Neural progenitor cell (in vitro differentiated cells): ENCODE measurements at places on chromosomes 3 and 15.

DNA sequence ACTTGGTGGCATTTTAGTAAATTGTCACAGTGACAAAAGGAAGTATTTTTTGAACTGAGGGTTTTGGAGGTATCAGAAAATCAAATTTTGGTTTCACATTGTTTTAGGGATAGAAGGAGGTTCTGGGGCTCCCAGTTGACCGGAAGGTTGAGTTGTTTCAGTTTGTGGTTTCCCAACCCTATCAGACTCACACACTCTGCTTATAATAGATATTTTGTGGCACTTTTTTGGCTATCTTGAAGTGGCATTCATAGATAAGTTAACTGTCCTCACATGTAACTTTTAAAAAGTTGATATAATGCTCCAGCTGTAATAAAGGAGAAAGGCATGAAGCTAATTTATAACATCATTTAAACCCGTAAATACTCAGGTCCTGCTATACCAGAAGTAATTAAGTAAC is 12.8 kb downstream of the ARMC8 start:
- no peak for DNase-seq

- DNase-seq = no peak
These were observed 7.8 kb downstream of the GP9 start for GRCh38 chr3:129068291-129068886.

GRCh38 chr3:123692041-123692440 is 107.2 kb upstream of the HACD2 start:
- no peak for DNase-seq

- no peak for DNase-seq
These were observed 874.0 kb downstream of the PLOD2 start for GRCh38 chr3:145286937-145287336.

- DNase-seq = no peak
These were observed 5.0 kb downstream of the SLC28A1 start for GRCh38 chr15:84889313-84889990.

DNA sequence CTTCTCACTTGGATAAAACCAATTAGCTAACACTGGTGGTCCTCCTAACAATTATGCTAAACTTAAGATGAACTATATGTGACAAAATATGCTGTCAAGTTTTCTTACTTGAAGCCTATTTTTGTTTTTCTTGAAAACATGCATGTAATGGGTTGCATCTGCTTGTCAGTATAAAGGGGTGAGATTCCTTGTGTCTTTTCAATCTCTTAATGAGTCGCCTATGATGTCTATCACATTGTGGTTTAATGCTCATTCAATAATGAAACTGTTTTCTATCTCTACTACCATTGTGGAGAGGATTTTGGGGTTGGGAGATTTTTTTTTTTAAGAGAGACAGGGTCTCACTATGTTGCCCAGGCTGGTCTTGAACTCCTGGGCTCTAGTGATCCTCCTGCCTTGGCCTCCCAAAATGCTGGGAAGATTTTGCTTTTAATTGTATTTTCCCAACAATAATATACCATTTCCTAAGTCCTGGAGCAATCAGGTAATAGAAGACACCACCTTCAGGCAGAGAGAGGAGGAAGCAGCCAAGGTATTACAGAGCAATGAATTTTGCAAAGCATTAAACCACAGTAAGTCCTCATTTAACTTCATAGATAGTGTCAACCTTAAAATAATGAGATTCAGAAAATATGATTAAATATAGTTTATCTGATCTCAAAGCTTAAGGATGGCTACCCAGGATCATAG is 17.4 kb upstream of the TRMT10C start:
- no peak for DNase-seq

DNA sequence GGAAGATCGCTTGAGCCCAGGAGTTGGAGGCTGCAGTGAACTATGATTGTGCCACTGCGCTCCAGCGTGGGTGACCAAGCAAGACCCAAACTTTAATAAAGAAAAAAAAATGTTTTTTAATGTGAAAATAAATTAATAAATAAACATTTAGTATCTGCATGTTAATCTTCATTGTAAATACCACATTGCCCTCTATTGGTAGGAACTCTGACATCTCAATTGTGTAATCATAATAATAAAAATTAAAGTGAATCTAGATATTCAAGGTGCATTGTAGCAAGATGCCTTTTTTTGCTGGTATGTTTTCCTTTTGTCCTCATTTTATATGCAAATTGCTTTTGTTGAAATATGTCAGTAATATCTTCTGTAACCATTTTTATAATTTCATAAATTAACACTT is 95.0 kb upstream of the LIMD1 start:
- DNase-seq = no peak

DNA sequence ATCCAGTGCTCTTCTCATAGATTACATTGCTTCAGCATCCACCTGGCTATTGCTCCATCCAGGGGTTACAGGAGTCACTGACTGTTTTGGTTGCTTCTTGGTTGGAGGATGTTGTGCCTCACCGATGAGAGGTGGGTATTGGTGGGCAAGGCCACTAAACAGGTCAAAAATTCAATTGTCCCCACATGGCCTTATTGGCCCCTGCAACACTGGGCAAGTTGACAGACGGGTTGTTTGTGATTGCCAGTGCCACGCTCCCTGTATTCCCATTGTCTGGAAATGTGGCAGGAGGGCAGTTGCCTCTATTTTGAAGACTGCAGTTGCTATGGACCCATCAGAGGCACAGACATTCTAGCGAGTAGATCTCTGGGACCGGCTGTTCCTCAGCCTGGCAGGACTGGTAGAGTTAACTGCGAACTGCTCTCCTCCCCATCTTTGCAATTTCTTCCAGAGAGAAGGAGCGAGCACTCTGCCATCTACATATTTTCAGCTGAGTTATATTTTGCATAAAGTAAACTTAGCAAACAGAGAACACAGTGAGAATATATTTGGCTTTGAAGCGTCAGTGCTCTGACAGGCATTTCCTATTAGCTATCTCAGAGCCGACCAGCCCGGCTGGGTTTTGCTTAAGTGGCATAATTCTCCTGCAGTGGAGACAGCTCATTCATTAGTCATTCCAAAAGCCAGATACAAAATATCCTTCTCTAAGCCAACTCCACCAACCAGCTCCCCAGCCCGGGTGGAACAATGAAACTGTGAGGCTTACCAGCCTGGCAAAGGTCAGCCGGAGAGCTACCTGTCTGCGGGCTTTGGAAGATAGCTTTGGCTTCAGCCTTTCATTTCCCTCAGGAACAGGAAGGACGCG is 26.0 kb upstream of the MAGEF1 start:
- no peak for DNase-seq

- peak; percentile 80 for DNase-seq
These were observed 9.3 kb downstream of the LOXL1 start for GRCh38 chr15:73935547-73935946.

DNA sequence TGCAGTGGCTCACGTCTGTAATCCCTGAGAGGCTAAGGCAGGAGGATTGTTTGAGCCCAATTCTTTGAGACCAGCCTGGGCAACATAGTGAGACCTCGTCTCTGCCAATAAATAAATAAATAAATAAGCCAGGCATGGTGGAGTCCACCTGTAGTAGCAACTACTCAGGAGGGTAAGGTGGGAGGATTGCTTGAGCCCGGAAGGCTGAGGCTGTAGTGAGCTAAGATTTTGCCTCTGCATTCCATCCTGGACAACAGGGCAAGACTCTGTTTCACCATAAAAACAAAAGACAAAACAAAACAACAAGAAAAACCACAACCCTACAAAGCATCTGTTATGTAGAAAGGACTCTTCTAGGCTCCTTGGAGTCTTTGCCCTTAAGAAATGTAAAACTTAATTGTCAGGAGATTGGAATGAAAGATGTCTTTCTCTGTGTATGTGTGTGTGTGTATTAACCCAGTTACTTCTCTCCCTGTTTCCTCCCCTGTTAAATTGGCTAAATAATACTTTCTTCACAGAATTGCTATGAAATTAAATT is 9.5 kb downstream of the NECTIN3 start:
- DNase-seq = no peak

DNA sequence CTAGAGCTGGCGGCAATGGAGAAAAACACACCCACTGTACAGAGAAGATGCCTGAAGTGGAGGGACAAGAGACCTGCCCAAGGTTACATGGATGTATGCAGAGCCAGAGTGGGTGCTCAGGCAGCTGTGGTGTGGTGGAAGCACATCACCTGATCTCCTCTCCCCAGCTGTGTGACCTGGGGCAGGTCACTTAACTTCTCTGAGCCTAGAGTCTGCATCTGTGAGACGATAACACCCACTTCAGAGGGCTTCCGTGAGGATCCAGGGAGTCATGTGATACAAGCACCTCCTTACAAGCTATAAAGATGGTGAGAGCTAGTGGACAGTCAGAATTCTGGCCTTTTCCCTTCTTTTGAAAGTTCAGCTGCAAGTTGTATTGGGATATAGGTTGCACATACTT is 55.1 kb upstream of the HERC1 start:
- no peak for DNase-seq

GRCh38 chr15:82181371-82181770 is 81.2 kb downstream of the EFL1 start:
- DNase-seq = no peak

DNA sequence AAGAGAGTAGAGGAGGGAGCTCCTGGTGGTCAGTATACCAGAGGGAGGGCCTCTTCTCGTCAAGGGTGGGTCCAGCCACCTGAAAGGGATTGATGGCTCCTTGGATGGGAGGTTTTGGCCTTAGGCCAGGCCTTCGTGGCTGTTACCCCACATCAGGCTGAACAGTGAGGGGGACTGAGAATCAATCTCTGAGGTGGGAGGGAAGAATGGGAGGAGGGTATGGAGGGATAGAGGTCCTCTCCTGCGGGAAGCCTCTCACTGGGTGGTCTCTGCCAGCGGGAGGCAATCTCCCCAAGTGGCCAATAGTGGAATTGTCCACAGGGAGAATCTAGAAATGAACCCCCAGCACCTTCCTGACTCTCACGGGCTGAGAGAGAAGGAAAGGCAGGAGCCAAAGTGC is 53.5 kb downstream of the BSN start:
- DNase-seq = no peak

DNA sequence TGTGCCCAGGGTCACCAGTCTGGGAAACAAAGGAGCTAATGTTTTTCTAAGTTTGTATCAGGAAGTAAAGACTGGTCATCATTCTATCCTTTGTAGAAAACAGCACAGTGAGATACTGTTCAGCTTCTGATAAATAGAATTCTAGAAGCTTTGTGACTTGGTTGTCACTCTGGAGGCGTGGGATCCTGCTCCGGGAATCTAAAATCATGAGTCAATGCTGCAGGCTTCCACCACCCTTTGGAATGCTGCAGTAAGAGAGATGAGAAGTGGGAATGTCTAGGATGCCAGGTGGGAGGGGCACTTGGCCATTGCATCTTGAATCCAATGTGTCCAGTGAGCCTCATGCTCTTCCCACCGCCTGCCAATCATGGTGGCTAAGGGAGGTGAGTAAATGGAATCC is 40.9 kb downstream of the SAMMSON start:
- DNase-seq = no peak

GRCh38 chr3:29711255-29711771 is 430.4 kb downstream of the RBMS3 start:
- peak; percentile 20 for DNase-seq

GRCh38 chr3:61563313-61564271 is 2.2 kb downstream of the PTPRG start:
- peak; percentile 55 for DNase-seq

- no peak for DNase-seq
These were observed 49.7 kb downstream of the SLC6A6 start for GRCh38 chr3:14451844-14452739.

- no peak for DNase-seq
These were observed 21.8 kb upstream of the CA12 start for GRCh38 chr15:63403254-63403945.

DNA sequence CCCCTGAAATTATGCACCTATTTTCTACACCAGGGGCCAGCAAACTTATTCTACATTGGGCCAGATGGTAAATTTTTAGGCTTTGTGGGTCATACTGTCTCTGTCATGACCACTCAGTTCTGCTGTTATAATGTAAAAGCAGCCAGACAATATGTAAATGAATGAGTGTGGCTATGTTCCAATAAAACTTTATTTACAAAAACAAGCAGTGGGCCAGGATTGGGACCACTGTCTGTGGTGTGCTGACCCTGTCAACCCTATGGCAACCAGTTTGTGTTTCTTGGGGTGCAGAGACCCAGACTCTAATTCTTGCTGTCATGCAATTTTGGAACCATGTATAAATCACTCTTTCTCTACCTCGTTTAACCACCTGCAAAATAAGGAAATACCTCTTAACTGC is 74.7 kb downstream of the LRIG1 start:
- DNase-seq = no peak

DNA sequence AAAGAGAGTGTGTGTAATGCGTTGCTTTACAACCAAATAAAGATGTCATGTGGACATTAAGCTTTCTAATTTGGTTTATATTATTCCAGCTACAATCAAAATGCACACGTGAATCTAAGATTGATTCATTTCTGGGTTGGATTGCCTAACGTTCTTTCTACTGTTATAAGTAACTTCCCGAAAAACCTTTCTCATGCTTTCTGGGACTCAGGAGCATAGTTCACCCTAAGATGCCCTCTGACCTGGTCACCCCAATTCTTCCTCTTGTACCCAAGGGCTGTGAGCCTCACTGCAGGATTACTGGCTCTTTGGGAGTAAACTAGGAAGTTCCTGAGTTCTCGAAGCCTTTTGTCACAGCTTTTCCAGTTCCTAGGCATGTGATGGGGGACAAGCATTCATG is 12.7 kb upstream of the LMCD1 start:
- DNase-seq = no peak

- no peak for DNase-seq
These were observed 355.3 kb upstream of the SLCO3A1 start for GRCh38 chr15:91498046-91498748.

- DNase-seq = no peak
These were observed 13.0 kb downstream of the TMEM44 start for GRCh38 chr3:194620196-194620595.

DNA sequence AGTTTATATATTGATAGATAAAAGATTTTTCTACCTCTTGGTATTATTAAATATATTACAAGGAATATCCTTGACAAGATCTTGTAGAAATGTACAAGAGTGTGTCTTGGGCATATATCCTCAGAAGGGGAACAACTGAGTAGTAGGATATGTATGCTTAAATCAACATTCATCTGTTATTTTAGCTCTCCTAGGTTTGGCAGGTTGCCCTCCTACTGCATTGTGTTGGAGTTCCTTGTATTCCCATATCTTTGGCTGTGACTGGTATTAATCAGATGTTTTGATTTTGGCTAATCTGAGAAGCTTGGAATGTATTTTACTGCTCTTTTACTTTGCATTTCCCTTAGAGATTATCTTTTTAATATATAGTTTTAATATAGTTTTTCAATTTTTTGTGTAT is 4.6 kb downstream of the MYRIP start:
- no peak for DNase-seq

DNA sequence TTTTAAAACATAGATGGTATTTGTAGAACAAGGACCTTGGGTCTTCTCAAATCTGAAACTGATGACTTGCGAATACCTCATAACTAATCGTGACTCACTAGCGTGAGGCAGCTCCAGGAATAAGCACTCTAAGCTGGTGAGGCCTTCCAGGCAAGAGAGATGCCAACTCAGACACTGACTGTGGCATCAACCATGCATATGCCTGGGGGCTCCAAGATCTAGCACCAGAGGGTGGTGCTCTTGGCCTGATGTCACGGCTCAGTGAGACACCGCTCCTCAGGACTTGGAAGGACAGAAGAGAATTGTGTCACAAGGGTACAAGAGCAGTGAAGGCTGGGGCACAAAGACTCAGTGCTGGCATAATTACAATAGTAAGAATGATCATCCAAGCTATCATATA is 125.0 kb upstream of the TRIM42 start:
- no peak for DNase-seq
